ENCODE measurements at places on chromosomes 6 and 20. TPM values are rescaled to one million over a fixed set of nuclear protein-coding genes. Genes with fewer than 3 reads are reported as not detected.
A peak's percentile ranks its signal among the peaks of the same experiment; 100 is the strongest.

DNA sequence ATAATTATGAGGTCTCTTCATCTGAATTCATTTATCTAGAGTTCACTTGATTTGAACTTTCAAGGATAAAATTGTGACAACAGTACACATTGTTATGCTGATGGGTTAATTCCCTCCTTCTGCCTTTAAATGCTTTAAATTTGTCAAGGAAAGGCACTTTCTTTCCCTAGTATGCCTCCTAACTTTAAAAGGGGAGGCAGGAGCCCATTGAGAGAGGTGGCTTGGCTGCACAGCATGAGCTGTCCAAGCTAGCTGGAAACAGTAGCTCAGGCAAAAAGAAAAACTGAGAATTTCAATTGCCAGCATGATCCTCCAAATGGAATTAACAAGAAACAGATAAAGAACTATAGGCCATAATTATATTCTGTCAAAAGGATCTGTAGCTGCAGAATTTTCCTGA is 243.3 kb upstream of the GRIK2 start:
- DNase-seq: no peak

- no peak for DNase-seq
Observed at GRCh38 chr6:126633373-126633772, 293.5 kb downstream of the CENPW start.

- peak; percentile 61 for DNase-seq
Observed at GRCh38 chr20:63830841-63831588, at the start of gene ZBTB46. TSS of gene ZBTB46 (minus strand) at chr20:63831264. CDS start at chr20:63790757, 40,507 bp downstream.

- no peak for DNase-seq
Observed at GRCh38 chr6:56244089-56244488, 3.3 kb downstream of the COL21A1 start.

GRCh38 chr6:147820520-147820919 is 312.0 kb downstream of the SAMD5 start:
- DNase-seq: no peak

DNA sequence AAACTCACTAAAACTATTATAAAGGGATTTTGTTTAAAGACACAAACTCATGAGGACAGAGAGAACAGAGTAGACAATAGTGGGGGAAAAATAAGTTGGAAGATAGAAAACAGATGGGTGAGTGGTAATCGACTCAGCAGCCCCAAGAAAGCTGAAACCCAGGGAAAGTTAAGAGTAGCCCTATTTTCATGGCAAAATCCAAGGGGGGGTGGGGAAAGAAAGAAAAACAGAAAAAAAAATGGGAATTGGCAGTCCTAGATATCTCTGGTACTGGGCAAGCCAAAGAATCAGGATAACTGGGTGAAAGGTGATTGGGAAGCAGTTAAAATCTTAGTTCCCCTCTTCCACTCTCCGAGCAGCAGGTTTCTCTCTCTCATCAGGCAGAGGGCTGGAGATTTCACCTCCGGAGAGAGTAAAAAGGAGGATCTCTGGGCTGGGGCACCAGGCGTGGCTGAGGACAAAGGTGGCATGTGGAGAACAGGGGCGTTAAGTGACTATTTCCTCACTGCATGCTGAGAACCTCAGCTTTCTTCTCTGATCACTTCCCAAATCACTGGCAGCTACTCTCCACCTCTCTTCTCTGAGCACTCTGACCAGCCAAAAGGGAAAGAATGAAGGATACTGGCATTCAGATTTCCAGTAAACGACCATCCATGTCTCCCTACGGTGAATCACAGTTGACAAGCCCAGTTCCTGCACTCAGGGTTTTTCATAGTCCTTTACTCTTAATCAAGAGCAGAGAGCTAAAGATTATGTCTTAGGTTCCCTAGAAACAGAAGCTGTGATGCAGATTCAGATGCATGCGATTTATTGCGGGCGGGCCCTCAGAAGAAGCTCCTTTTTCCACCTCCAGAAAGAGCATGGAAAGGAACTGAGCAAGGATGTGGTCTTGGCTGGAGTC is 7.3 kb upstream of the RNF24 start:
- no peak for DNase-seq

- no peak for DNase-seq
Observed at GRCh38 chr6:2976571-2977085, 5.3 kb upstream of the SERPINB6 start.

VSX1 gene
- polyA plus RNA-seq: not detected

DNA sequence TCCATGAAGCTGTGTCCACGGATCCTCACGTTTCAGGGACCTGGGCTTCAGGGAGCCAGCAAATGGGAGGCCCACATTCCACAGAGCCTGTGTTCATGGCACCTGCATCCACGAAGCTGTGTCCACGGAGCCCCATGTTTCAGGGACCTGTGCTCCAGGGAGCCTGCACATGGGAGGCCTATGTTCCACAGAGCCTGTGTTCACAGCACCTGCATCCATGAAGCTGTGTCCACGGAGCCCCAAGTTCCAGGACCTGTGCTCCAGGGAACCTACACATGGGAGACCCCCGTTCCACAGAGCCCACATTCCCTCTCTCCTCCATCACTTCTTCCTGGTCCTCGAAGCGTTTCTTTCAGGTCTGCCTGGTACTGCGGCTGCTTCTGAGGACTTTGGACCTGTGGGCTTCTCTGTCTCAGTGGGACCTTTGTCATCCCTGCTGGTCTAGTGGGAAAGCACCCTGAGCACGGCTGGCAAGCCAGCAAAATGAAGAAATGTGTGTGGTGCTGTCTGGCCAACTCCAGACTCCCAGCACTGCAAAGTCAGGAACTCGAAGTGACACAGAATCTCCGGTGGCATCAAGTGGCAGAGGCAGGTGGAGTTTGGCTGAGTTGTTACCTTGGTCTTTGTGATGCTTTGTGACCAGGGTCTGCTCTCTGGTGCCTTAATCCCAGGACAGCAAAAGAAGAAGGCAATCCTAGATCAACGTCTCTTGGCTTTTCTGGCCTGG is 245.9 kb downstream of the DLL1 start:
- DNase-seq: no peak

THBS2 gene
- polyA plus RNA-seq: 2.7 TPM

DNA sequence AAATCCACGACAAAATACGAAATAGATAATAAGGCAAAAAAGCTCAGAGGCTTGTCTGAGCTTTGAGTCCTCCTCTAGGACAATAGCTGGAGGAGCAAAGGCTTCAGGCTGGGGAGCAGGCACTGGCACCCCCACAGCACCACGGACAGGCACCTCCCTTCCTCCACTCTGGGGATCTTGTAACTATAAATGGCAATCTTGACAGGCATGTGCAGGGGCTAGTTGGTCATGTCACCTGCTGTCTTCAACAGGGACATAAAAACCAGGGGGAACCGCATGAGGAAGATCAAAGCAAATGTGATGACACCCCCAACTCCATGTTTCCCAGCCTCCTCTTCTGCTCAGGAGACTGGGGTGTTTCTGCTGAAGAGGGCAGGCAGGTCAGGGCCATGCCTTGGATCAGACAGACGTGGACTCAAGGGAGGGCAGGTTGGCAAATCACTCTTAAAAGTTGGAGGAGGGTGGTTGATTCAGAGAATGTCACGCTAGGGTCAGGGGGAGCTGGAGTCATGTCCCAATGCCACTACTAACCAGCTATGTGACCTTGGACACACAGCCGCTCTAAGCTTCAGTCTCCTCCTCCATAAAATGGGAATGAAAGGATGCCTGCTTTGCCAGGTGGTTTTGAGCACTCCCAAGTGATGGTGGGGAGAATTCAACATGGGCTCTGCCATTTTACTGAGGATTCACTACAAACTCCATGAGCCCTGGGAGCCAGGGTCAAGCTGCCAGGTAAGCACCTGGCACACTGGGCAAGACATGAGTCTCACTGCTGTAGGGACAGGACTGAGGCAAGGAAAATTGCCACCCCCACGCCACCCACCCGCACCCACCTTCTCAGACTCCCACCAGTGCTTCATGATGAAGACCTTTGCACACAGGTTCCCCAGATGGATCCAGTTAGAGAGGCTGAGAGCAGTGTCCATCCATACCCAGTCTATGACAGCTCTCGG is 48.0 kb downstream of the NPEPL1 start:
- DNase-seq: no peak

DNA sequence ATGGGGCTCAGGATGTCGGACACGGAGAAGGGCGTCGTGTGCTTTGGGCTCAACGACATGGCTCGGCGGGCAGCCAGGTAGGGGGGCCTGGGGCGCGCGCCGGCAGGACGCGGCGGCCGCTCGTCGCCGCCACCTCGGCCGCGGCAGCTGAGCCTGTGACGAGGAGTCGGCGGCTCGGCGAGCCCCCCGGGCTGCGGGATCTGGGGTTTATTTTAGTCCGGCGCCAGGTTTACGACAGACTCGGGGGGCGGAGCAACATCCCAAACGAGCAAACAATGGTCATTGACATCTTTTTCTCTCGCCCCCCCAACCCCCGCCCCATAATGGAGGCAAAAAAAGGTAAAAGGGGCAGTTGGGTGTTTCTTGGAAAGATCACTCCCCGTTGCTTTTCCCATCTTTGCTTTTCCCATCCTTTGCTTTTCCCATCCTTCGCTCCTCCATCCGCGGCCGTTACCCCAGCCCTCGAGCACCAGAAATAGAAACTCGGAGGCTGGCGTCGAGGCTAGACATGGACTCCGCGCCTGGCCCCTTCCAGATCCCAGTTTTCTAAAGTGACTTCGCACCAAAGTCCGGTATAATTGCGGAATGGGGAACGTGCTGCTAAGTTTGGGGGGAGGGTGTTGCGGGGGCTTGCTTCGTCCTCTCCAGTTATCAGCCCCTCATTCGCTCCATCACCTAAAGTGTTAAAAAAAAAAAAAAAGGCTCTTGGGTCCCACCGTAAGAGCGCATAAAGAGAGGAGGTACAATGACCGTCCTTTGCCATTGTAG is at the start of gene NKX2-4:
TSS of gene NKX2-4 (minus strand) at position 186 of the 768 bp plus-strand sequence. CDS start at position 59, 127 bp downstream.
- DNase-seq: no peak

- no peak for DNase-seq
Observed at GRCh38 chr6:167968091-167968490, 29.4 kb upstream of the KIF25 start.

DNA sequence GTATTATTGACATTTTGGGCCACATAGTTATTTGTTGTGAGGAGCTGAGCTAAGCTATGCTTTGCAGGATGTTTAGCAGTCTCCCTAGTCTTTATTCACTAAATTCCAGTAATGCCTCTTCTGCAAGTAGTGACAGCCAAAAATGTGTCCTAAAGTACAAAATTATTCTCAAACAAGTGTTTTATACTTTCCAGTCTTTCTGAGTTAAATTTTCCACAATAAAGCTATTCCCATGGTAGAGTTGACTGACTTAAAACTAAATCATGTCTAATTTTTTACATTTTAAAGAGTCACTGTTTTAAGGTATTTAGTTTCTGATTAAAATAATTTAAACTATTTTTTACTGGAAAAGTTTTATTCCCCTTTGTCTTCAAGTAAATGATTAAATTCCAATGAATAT is 717.8 kb upstream of the HS3ST5 start:
- DNase-seq: no peak

DNA sequence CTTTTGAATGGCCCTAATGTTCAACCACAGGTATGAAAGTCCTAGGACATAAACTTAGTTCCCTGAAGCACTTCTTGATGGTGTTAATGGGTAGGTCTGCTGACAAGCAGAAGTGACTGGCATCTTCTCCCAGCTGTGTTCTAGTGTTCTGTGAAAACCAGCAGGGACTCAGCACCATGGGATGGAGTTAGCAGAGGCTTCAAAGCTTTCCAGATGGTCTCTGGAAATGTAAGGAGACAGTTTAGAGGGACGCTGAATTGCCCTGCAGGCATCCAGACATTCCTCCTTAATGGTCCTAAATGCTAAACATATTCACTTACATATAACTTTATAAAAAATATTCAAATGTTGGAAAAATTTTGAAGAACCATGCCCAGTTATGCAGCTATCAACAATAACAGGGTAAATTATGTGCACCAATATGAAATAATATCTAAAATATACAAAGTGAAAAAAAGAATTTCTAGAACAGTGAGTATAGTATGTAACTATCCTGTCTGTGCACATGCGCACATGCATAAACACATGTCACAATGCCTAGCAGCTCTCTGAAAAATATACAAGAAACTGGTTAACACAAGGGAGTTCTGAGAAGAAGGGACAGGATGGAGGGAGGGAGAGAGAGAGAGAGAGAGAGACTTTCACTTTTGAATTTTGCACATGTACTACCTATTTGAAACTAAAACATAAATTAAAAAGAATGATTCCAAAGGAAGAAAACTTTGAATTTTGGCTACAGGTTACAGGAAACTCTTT is 87.2 kb downstream of the PRDM1 start:
- DNase-seq: no peak

- DNase-seq: no peak
Observed at GRCh38 chr6:107550241-107550840, 60.4 kb downstream of the SOBP start.

GRCh38 chr20:35611482-35611881 is 4.1 kb upstream of the SPAG4 start:
- no peak for DNase-seq

DNA sequence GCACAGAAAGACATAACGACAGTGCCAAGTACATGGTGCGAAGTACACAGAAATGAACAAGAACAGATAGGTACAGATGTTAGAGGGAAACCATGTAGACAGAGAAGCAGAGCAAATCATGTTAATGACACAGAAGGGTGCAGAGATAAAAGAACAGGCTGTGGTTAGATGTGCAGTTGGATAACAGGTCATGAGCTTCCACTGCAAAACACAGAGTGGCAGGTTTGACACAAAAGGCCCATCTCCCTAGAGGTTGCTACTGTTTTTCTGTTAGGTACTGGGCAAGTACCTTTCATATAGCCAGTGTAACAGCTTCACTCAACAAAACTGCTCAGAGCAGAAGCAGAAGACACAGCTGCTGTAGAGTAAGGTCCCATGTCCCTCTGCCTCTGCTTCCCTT is 84.6 kb downstream of the AK9 start:
- no peak for DNase-seq

GRCh38 chr6:37225350-37226169 is 32.0 kb upstream of the TBC1D22B start:
- DNase-seq: no peak

CFAP61 gene
- polyA plus RNA-seq: 0.58 TPM

ENPP1 gene
- polyA plus RNA-seq: 3.7 TPM

DNA sequence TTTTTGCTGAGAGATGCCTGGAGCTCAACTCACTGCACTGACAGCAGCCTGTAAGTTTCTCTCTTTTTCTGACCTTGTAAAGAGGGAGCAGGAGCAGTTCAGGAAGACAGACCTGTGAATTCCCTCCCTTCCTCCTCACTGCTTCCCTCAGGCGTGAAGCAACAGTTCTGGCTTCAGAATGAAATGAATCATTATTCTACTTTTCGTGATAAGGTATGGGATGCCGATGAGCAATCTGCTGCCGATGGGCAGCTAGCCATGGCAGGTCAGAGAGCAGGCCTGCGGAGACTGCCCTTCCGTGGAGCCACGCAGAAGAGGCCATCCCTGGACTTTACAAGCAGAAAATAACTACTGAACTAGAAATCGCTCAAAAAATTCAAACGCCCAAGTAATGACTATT is 426.5 kb upstream of the RNF217 start:
- DNase-seq: no peak

CCHCR1 gene
- 24.1 TPM for polyA plus RNA-seq

- no peak for DNase-seq
Observed at GRCh38 chr20:37343212-37343993, 2.5 kb upstream of the SRC start.
